ENCODE measurements at places on chromosomes 4 and X. TPM values are rescaled to one million over a fixed set of nuclear protein-coding genes. Genes with fewer than 3 reads are reported as not detected.

Gene GAGE12F
- not detected for total RNA-seq

Gene PIGA
- 40.6 TPM for total RNA-seq

Gene TLR1
- total RNA-seq, result 0.67 TPM

Gene CA5B
- 8.0 TPM for total RNA-seq

Gene GPR78
- not detected for total RNA-seq

Gene C4orf46
- 17.0 TPM for total RNA-seq

Gene LUZP4
- not detected for total RNA-seq

Gene ASB9
- total RNA-seq, result 0.78 TPM

Gene PCDH19
- total RNA-seq, result not detected

Gene ASB11
- total RNA-seq, result not detected

Gene S100P
- 3.4 TPM for total RNA-seq

Gene BEX1
- total RNA-seq, result not detected

Gene PCDH7
- not detected for total RNA-seq

Gene ALB
- not detected for total RNA-seq

Gene PRDM8
- 1.1 TPM for total RNA-seq

Gene TMSB4X
- total RNA-seq, result 7,983 TPM

Gene MAGEB1
- total RNA-seq, result not detected

Gene KLHL15
- total RNA-seq, result 10.3 TPM

Gene GPR50
- not detected for total RNA-seq

Gene FMR1NB
- total RNA-seq, result not detected

Gene ATOH1
- total RNA-seq, result not detected

Gene RNF128
- total RNA-seq, result not detected

Gene KLB
- not detected for total RNA-seq

Gene TMEM150C
- total RNA-seq, result not detected

Gene SPANXN3
- total RNA-seq, result not detected

Gene SMAD1
- total RNA-seq, result 5.8 TPM

Gene MEPE
- total RNA-seq, result not detected

Gene CT45A10
- not detected for total RNA-seq

Gene GIMD1
- not detected for total RNA-seq

Gene CHIC1
- 4.2 TPM for total RNA-seq

Gene RAP1GDS1
- 64.3 TPM for total RNA-seq

Gene MAP7D2
- 0.21 TPM for total RNA-seq

Gene RAI2
- 0.16 TPM for total RNA-seq

Gene P2RY4
- total RNA-seq, result 0.55 TPM

Gene SLC6A14
- not detected for total RNA-seq

Gene UGT2B7
- not detected for total RNA-seq

Gene SPANXB1
- not detected for total RNA-seq

Gene PLP1
- not detected for total RNA-seq

Gene CXorf51B
- not detected for total RNA-seq

Gene MAGEA8
- total RNA-seq, result not detected

Gene ABCE1
- 162 TPM for total RNA-seq

Gene AFAP1
- 57.6 TPM for total RNA-seq

Gene SLC26A1
- not detected for total RNA-seq

Gene DCAF8L2
- total RNA-seq, result not detected

Gene GYG2
- not detected for total RNA-seq

Gene MAMLD1
- total RNA-seq, result 18.4 TPM

Gene MORC4
- 5.6 TPM for total RNA-seq

Gene AFF2
- 3.2 TPM for total RNA-seq

Data from activated T-helper 2 cell treated with anti-CD3 and anti-CD28 coated beads, Interferon-gamma antibody, Interleukin-2, Interleukin-4, amounts not matched to agents 10 μg/mL and 5 μg/mL and 100 μg/mL, durations not matched to agents 14 hours and 24 hours and 36 hours (primary cell).